ENCODE measurements at places on chromosomes 7 and 10. TPM values are rescaled to one million over a fixed set of nuclear protein-coding genes. Genes with fewer than 3 reads are reported as not detected.
A peak's percentile ranks its signal among the peaks of the same experiment; 100 is the strongest.

The DOCK4 gene
- 3.5 TPM for total RNA-seq

The AGAP5 gene
- total RNA-seq = 3.7 TPM

The OR2A12 gene
- not detected for total RNA-seq

The TWIST1 gene
- 0.66 TPM for total RNA-seq

The ELN gene
- total RNA-seq = 5.2 TPM

- no peaks in the 10 kb centered on the region for H3K27me3 ChIP-seq
- H3K4me1 ChIP-seq = peaks cover 23% of the 10 kb centered on the region
- H3K4me3 ChIP-seq = no peak overlapping the region
- H3K36me3 ChIP-seq = no peaks in the 10 kb centered on the region
Measured at GRCh38 chr7:105210721-105211205, 178.0 kb downstream of the SRPK2 start.

DNA sequence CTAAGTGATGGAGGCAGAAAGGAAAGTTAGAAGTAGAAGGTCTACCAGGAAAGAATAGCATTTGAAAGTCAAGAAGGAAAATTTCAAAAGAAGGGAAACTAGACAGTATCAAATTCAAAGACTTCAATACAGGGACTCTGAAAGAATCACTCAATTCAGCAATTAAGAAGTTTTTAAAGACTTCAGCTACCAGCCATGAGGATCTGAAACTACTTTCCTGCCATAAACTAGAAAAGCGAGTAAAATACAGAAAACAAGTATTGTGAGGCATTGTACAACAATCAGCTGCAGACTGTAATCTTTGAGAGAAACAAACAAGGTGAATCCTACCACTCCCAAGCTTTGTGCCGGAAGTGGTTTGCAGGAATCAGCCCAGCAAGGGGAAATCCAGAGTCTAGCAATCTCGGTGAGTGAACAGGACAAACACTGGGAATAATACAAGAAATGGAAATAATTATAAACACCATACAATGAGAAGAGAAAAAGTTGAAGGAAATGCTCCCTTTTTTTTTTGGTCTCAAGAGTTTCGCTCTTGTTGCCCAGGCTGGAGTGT is 62.4 kb downstream of the ARHGAP12 start:
- H3K36me3 ChIP-seq = no peaks in the 10 kb centered on the region
- no peaks in the 10 kb centered on the region for H3K27me3 ChIP-seq
- no peak for DNase-seq
- no peaks in the 10 kb centered on the region for H3K4me1 ChIP-seq
- no peak overlapping the region for H3K27ac ChIP-seq

- no peak overlapping the region for H3K4me3 ChIP-seq
- no peaks in the 10 kb centered on the region for H3K36me3 ChIP-seq
- H3K27ac ChIP-seq = no peak overlapping the region
- H3K4me1 ChIP-seq = peaks cover 11% of the 10 kb centered on the region
- peaks cover 82% of the 10 kb centered on the region for H3K27me3 ChIP-seq
- DNase-seq = no peak
Measured at GRCh38 chr10:101070098-101070497, 8.3 kb downstream of the KAZALD1 start.

GRCh38 chr10:113866551-113867394 is 12.3 kb downstream of the NHLRC2 start:
- no peak overlapping the region for H3K27ac ChIP-seq
- H3K4me3 ChIP-seq = no peak overlapping the region
- DNase-seq = no peak
- no peaks in the 10 kb centered on the region for H3K36me3 ChIP-seq
- H3K27me3 ChIP-seq = no peaks in the 10 kb centered on the region

DNA sequence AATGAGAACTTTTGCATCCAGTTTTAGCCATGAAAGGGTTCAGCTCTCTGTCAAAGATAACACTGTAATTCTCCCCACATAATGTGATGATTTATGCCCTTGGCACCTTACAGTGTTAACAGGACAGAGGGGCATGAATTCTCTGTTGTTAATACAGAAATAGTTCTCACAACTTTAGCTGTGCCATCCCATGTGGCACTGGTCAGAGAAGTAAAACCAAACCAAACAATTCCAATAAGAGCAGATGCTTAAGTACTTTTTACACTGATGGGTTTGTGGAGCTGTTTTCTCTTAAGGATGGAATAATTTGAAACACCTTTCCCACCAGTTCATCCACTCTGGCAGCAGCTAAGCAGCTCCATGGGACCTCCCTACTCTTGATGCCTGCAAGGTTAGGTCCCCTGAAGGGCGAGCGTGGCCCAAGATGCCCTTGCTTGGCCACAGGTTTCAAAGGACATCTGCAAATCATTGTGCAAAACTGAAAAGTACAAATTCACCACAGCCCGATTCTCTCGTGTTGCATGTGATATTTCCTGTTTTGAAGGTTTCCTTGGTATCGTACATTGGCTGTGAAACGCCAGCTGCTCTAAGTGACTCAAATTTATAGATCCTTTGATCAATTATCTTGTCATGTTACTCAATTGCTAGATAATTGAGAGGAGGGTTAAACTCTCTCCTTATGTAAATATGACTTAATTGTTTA is 82.5 kb upstream of the CREB5 start:
- no peaks in the 10 kb centered on the region for H3K27me3 ChIP-seq
- H3K4me3 ChIP-seq = no peak overlapping the region
- H3K4me1 ChIP-seq = peaks cover 27% of the 10 kb centered on the region
- peak overlapping the region; percentile 27 for H3K27ac ChIP-seq
- peak; percentile 38 for DNase-seq
- H3K36me3 ChIP-seq = no peaks in the 10 kb centered on the region

DNA sequence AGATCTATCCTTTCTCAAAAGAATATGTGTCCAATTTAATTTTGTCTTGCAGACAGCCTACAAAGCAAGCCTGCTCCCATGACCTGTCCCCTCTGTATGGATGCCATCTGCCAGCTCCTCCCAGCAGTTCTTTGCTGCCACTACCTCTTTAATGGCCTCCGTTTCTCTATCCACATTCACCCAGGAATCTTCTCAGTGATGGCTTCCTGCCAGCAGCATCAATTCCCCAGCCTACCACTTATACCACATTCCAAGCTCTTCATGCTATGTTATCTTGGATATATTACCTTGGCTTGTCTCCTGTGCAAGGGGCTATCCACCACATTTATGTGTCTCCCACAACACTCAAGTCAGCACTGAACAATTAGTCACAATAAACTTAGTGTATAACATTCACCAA is 133.2 kb downstream of the VPS50 start:
- H3K36me3 ChIP-seq = no peaks in the 10 kb centered on the region
- no peaks in the 10 kb centered on the region for H3K4me1 ChIP-seq
- DNase-seq = no peak
- H3K27ac ChIP-seq = no peak overlapping the region
- H3K4me3 ChIP-seq = no peak overlapping the region
- no peaks in the 10 kb centered on the region for H3K27me3 ChIP-seq

GRCh38 chr10:97228130-97228774 is 42.5 kb upstream of the SLIT1 start:
- H3K27ac ChIP-seq = no peak overlapping the region
- H3K4me3 ChIP-seq = no peak overlapping the region
- peaks cover 3% of the 10 kb centered on the region for H3K4me1 ChIP-seq
- no peak for DNase-seq
- peaks cover 70% of the 10 kb centered on the region for H3K36me3 ChIP-seq

DNA sequence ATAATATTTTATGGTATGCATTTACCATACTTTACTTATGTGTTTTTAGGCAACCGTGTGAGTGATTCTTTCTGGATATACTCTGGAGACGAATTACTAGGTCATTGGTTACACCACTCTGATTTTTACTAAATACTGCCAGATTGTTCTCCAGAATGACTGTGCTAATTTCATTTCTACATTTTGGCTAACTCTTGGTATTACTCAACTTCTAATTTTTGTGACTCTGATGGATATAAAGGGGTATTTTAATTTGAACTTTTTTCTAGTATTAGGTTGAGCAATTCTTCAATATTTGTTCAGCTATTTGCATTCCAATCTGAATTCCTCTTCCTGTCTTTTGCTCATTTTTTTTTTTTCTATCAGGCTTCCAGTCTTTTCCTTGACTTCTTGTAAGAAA is 223.6 kb downstream of the MDFIC start:
- H3K4me3 ChIP-seq = no peak overlapping the region
- DNase-seq = no peak
- H3K27me3 ChIP-seq = no peaks in the 10 kb centered on the region
- no peak overlapping the region for H3K27ac ChIP-seq

GRCh38 chr10:24622781-24623301 is 100.8 kb downstream of the ARHGAP21 start:
- H3K4me1 ChIP-seq = peaks cover 6% of the 10 kb centered on the region
- no peak overlapping the region for H3K4me3 ChIP-seq
- DNase-seq = no peak
- H3K36me3 ChIP-seq = no peaks in the 10 kb centered on the region
- no peak overlapping the region for H3K27ac ChIP-seq
- H3K27me3 ChIP-seq = no peaks in the 10 kb centered on the region

GRCh38 chr7:2713370-2713769 is 25.4 kb downstream of the AMZ1 start:
- no peaks in the 10 kb centered on the region for H3K36me3 ChIP-seq
- no peak overlapping the region for H3K4me3 ChIP-seq
- peaks cover 76% of the 10 kb centered on the region for H3K4me1 ChIP-seq
- H3K27me3 ChIP-seq = peaks cover 34% of the 10 kb centered on the region

- no peak for DNase-seq
- no peaks in the 10 kb centered on the region for H3K36me3 ChIP-seq
- H3K4me3 ChIP-seq = no peak overlapping the region
Measured at GRCh38 chr10:6995831-6996230, 415.0 kb downstream of the SFMBT2 start.

DNA sequence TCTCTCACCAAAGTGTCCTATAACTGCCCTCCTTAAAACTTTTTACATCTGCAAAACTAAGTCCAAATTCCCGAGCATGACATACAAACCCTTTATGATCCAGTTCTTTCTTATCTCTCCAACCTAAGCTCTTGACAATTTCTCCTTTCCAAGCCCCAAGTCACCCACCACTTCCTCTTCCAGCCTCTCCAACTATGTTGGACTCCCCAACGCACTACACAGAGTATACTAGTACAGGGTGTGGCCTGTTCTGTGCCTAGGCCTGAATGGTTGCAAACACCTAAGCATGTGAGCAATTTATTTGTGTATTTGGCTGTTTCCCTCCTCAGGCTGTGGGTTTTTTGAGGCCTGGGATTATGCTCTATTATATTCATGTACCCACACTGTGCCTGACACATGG is 101.2 kb upstream of the APBB1IP start:
- DNase-seq = no peak
- H3K27ac ChIP-seq = no peak overlapping the region
- H3K36me3 ChIP-seq = no peaks in the 10 kb centered on the region
- no peaks in the 10 kb centered on the region for H3K27me3 ChIP-seq
- H3K4me1 ChIP-seq = peaks cover 7% of the 10 kb centered on the region

GRCh38 chr10:58063861-58064480 is 203.7 kb downstream of the IPMK start:
- H3K27ac ChIP-seq = no peak overlapping the region
- no peaks in the 10 kb centered on the region for H3K27me3 ChIP-seq
- H3K36me3 ChIP-seq = no peaks in the 10 kb centered on the region
- no peaks in the 10 kb centered on the region for H3K4me1 ChIP-seq
- no peak overlapping the region for H3K4me3 ChIP-seq
- DNase-seq = no peak

DNA sequence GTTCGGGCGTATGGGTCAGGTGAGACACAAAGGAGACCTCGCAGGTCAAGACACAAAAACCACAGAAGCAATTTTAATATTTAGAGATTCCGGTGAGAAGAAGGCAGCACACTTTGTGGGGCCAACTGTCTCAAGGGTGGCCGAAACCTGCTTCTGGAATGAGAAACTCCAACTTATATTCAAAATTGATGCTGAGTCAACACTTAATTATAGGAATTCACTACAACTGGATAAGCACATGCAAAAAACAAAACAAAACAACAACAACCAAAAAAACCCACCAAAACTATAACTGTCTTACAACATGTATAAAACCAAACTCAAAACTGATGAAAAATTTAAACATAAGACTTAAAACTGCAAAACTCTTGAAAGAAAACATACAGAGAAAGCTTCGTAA is 593.3 kb downstream of the POM121L12 start:
- no peaks in the 10 kb centered on the region for H3K36me3 ChIP-seq
- H3K27ac ChIP-seq = no peak overlapping the region
- no peak for DNase-seq
- no peaks in the 10 kb centered on the region for H3K4me1 ChIP-seq
- H3K4me3 ChIP-seq = no peak overlapping the region

DNA sequence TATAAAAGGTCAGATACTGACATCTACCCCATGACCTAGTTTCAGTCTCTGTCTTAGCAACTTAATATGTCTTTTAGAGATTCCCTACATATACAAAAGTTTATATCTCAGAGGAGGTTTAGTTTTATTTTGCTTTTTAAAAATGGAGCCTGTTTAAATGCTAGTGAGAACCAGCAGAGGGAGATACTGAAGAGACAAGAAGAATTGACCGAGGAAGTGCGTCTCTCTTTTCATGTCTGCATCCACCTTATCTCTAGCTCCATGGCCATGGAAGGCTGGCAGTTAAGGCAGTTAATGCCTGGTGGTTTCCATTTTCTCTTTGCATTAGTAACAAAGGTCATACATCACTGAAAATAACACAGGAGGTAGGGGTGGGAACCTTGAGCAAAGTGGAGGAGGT is 10.7 kb downstream of the SUV39H2 start:
- H3K4me1 ChIP-seq = no peaks in the 10 kb centered on the region
- H3K36me3 ChIP-seq = peaks cover 13% of the 10 kb centered on the region
- H3K27me3 ChIP-seq = no peaks in the 10 kb centered on the region

DNA sequence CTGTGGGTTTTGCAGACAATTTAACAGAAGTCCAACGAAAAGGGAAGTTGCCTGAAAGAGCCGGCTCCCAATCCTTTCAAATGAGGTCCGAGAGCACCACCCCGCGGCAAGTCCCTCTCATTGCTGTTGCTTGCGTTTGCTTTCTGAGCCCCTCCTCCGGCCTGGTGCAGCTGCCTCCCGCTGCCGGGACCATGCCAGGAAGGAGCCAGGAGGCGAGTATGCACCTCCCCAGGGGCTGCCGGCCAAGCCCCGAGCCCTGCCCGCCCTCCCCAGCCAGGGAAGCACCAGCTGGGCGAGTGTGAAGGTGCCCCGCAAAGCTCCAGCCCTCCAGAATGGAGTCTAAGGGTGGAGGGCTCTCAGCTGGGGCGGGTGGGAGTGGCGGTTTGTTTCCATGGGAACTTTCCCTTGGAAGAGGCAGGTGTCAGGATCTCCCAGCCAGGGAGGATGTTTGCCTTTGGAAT is 25.8 kb upstream of the PPP2R2D start:
- no peaks in the 10 kb centered on the region for H3K4me1 ChIP-seq
- H3K27ac ChIP-seq = no peak overlapping the region
- H3K4me3 ChIP-seq = no peak overlapping the region
- DNase-seq = peak; percentile 39
- peaks cover 3% of the 10 kb centered on the region for H3K27me3 ChIP-seq
- no peaks in the 10 kb centered on the region for H3K36me3 ChIP-seq

DNA sequence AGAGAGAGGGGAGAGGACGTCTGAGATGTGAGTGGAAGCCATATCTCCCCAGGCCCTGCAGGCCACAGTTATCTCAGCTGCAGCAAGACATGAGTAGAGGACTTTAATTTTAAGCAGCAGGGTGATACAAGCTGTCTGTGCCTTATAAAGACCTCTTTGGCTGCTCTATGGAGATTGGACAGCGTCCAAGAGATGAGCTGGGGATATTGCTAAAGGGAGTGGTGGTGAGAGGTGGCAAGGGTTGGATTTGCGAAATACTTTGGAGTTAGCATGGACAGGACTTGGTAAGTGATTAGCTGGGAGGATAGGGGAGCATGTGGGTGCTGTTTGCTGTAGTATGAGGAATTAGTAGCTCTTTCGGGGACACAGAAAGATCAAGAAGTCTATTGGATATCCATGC is 191.8 kb downstream of the CACNB2 start:
- H3K4me1 ChIP-seq = no peaks in the 10 kb centered on the region
- no peaks in the 10 kb centered on the region for H3K27me3 ChIP-seq
- H3K27ac ChIP-seq = no peak overlapping the region
- no peak for DNase-seq
- no peak overlapping the region for H3K4me3 ChIP-seq
